KG1 (cell line): ENCODE measurements at places on chromosomes 13 and 19.
A peak's percentile ranks its signal among the peaks of the same experiment; 100 is the strongest.

GRCh38 chr13:32955881-32956594, 60.2 kb upstream of the KL start:
- DNase-seq = no peak

- no peak for DNase-seq
These were observed 9.5 kb downstream of the PRR36 start for GRCh38 chr19:7864690-7865074.

GRCh38 chr13:113663934-113664333, 3.1 kb upstream of the GRK1 start:
- DNase-seq = no peak

DNA sequence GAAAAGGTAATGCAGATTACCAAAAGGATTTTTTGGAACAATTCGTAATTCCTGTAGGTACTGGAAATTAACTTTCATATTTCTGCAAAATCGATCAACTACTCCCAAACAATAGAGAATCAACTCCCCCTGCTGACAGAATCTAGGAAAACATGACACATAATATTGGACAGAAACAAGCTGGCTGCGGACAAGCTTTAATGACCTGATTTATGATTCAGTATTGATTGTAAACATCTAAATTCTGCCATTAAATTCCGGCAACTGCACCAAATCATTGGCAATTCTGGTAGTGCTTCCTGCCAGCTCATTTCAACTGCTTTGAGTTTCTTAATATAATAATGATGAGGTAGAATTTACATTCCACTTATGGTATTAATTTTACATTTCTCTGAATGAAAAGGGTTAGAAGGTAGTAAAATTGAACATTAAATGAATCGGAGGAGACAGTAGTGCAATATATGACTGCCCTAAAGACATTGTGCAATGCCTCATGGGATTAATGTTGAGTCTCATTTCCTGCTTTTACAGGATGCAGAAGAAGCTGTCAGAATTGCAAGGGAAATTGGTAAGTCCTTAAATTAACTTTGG, 146.5 kb downstream of the PCCA start:
- DNase-seq = peak; percentile 40

DNA sequence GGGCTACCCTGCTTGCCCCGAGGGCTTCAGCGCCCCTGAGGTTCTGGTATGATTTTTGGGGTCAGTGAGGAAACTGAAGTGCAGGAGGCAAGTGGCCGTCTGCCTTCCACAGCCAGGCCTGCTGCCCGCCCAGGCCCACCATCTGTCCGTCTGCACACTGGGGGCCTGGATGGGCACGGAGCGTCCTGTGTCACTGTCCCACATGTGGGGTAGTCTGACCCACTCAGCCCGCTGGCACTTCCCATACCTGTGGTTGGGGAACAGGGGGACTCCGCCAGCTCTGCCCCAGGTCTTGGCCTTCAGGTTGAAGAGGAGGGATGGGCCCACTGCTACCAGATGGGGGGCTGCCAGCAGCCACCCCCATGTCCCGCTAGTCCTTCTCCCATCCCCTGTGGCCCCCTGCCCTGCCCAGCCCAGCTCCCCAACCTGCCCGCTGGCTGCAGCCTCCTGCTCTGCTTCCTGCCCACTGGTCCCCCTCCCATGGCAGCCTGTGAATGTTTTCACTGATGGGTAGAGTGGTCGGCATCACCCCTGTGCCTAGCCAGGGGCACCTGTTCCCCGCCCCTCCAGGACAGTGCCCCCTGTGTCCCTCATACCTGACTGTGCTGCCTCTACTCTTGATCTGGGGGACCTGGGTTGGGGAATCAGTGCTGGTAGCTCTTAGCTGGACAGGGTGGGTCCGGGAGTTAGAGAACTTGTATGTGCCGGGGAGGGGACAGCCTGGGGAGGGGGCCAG, 9.5 kb downstream of the PIAS4 start:
- DNase-seq = no peak

GRCh38 chr13:27374126-27374613, 50.2 kb upstream of the GTF3A start:
- DNase-seq = no peak

DNA sequence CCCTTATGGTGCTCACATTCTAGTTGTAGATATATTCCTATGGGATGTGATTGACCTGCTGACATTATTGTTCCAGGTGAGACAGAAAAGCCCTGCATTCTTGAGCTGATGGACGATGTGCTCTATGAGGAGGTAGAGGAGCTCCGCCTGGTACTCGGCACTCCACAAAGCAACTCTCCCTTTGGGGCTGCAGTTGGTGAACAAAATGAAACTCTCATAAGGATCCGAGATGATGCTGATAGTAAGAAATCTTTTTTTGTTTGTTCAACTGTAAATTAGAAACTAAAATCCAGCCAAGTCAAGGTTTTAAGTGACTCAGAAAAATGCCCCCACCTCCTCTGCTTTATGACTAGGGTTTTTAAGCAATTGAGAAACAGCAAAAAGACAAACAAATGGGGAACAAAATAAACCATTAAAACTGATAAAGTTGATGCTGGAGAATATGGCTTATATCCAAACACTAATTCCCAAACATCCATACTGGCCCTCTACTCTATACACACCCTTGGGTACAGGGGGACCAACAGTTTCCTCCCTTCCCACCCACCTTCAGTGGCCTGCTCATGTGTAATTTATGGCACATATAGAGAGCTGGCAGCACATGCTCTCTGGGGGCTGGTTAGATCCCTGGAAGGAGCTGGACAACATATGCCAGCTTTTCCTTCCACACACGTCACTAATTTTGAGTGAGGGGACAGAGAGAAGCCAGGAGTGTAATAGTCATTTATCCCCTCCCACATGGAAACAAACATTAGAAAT, 139.6 kb downstream of the STOML3 start:
- no peak for DNase-seq

DNA sequence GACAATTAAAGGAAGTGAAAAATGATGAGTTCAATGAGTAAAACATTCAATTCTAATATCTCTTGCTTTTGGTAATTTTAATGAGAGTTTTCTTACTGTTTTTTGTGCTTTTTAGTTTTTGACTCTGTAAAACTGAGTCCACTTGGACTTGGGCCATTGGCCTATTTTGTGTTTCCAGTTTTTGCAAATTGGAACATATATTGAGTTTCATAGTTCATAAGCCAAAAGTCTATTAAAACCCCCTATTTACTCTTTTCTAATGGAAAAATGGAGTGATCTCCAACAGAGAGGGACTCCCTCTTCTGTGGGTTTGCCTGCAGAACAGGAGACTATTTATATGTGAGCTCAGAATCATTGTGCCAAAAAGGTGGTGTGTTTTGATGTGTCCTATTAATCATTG, 219.7 kb upstream of the SPRY2 start:
- no peak for DNase-seq

GRCh38 chr13:111183087-111183645, 68.1 kb downstream of the ARHGEF7 start:
- no peak for DNase-seq
